Mesendoderm (in vitro differentiated cells): ENCODE measurements at places on chromosomes 4 and X.

GRCh38 chr4:78650106-78651024 is 98.8 kb downstream of the ANXA3 start:
- DNase-seq = no peak

DNA sequence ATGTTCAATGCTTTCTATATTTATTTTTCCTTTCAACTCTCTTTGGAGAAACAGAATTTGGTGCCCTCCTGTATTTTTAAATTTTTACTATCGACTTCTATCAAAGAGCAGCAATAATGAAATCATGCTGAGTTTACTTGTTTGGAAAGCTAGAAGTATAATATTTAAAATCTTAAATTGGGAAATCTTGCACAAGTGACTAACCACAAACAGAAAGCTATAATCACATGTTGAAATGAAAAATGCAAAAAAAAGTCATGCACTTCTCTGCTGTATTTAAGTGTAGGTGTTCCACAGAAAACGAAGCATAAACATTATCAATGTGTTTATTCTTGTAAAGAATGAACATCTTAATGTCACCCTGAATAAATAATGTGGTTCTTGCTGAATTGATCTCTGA is 306.1 kb downstream of the PCDH18 start:
- DNase-seq = no peak

- no peak for DNase-seq
Measured at GRCh38 chr4:124201636-124202035, 510.9 kb downstream of the ANKRD50 start.

GRCh38 chr4:38062776-38063097 is 102.5 kb downstream of the PTTG2 start:
- no peak for DNase-seq

DNA sequence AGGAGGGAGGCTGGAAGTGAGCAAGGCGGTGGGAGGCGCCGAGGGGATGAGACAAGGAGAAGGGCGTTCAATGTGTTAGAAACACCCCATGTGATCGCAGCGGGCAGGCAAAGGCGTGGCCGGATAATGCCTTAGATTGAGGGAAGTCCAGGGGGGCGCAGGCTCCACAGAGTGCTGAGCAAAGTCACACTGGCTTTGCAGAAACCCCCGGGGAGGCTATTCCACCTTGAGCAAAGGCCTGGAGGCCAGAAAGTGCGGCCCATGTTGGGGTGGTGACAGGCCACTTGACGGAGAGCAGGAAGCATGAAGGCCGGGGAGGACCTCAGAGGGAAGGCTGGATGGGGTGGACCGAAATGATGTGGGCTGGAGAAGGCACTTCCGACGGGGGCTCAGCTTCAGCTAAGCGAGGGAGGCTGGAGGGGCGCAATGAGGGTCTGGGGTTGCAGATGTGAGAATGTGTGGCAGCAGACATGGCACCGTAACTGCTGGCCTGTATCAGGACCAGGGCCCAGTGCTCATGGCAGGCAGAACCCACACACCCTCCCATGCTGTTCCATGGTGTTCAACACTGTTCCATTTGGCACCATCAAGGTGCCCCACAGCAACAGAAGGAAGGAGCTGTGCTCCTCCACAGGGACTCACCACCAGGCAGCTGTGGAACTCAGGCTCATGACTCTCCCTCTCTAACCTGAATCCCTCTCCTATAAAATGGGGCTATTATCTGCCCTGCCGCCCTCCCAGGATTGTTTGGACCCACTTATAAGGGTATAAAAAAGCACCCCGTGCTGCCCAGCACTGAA is 50.3 kb downstream of the HMX1 start:
- no peak for DNase-seq

DNA sequence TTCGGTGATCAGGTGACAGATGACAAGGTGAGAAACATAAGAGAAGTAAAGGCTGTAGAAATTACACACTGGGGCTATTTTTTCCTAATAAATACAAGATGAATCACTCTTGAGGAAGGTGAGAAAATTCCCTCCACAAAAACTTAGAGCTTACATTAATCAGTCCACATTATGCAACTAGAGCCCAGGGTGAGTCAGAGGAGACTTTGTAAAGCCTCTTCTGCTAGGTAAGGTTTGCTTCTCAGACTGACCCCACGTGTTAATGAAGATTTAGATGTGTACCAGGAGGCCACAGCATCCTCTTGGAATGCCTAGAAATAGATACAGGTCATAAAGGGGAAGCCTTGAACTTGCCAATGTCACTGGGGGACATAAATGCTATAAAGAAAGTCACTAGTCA is 396.0 kb upstream of the SMIM31 start:
- DNase-seq = peak; percentile 38

DNA sequence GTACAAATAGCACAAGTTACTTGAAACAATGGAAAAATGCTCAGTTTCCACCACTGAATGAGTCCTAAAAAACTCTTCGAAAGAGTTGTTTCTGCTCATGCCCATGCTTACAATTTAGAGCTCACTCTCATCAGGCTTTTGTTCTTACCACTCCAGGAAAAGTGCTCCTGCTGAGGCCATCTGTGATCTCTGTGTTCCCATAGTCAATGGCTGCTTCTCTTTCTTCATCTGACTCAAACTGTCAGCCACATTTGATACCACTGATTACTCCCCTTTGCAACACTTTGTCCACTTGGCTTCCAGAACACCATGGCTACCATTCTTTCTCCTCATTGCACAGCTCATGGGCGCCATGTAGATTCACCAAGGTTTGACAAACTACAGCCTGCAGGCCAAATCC is 80.0 kb upstream of the SLC34A2 start:
- DNase-seq = no peak

DNA sequence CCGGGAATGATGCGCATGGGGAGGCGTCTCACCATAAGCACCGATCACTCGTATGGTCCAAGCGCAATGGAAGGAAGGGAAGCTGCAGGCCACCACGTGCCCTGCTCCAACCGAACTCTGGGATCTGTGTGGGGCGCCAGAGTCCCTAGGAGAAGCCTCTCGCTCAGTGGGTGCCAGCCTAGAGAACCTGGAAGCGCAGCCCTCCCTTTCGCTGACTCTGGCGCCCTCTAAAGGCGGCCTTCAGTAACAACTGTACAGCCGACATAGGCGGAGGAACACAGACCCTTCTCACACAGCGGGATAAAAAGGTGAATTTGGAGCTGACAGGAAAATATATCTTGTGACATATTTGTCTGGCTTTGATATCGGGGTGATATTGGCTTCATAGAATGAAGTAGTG is 76.0 kb downstream of the INTS6L start:
- DNase-seq = peak; percentile 25

- DNase-seq = no peak
Measured at GRCh38 chrX:131942034-131942433, 81.1 kb upstream of the STK26 start.

- DNase-seq = peak; percentile 70
Measured at GRCh38 chr4:81030061-81030980, at the start of gene BMP3. TSS of gene BMP3 (plus strand) at chr4:81030708. CDS start at chr4:81031285, 577 bp downstream.

- DNase-seq = peak; percentile 35
Measured at GRCh38 chr4:113835005-113835404, 73.5 kb upstream of the CAMK2D start.

DNA sequence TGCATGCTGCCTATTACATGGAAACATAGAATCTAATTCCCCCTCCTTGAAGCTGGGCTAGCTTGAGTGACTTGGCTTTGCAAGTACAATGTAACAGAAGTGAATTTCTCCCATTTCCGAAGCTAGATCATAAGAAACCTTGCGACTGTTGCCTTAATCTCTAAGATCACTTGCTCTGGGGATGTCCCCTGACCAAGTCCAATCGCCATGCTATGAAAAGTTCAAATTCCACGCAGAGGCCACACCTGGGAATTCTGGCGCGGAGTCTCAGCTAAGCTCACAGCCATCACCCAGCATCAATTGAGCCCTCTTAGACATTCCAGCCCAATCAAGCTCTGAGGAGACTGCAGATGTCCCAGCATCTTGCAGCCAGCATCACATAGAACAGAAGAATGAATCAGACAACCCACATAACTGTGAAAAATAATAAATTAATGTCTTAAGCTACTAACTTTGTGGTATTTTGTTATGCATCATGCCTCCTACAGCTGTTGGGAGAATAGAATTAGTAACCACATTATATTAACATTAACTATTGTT is 27.0 kb downstream of the GPM6A start:
- no peak for DNase-seq

- no peak for DNase-seq
Measured at GRCh38 chrX:112947981-112948615, 107.5 kb upstream of the AMOT start.

DNA sequence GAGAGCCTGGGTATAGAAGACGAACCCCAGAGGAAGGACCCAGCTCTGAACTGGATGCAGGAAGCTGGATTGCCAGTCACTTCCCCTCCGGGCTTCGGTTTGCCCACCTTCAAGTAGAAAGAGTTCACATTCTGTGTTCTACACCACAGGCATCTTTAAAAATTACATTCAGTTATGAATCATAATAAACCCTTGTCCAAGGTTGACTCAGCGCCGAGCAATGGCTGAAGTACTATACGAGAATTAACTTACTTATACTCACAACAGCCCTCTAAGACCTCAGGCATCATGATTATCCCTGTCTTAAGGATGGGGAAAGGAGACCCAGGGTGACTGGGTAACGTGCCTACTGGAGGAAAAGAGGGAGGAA is 72.5 kb downstream of the EVC2 start:
- no peak for DNase-seq

DNA sequence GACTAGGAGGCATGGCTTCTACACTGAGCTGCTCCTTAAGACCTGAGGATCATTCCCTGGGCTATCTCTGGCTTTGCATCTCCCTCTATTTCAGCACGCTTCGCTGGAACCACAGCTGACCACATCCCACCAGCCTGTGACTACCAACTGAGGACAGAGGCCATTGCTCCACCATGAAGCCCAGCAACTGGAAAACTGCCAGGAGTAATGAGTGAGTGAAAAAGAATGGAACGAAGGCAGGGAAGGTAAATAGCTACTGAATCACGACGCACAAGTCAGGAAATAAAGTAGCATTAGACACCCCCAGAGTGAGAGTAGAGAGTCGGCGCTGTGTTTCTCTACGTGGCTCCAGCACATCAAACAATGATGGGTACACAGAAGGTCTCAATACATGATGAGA is 314.7 kb downstream of the LDB2 start:
- no peak for DNase-seq

- DNase-seq = peak; percentile 49
Measured at GRCh38 chrX:140504371-140505324, at the start of gene SOX3. TSS of gene SOX3 (minus strand) at chrX:140505069. CDS start at chrX:140505060, 9 bp downstream.

DNA sequence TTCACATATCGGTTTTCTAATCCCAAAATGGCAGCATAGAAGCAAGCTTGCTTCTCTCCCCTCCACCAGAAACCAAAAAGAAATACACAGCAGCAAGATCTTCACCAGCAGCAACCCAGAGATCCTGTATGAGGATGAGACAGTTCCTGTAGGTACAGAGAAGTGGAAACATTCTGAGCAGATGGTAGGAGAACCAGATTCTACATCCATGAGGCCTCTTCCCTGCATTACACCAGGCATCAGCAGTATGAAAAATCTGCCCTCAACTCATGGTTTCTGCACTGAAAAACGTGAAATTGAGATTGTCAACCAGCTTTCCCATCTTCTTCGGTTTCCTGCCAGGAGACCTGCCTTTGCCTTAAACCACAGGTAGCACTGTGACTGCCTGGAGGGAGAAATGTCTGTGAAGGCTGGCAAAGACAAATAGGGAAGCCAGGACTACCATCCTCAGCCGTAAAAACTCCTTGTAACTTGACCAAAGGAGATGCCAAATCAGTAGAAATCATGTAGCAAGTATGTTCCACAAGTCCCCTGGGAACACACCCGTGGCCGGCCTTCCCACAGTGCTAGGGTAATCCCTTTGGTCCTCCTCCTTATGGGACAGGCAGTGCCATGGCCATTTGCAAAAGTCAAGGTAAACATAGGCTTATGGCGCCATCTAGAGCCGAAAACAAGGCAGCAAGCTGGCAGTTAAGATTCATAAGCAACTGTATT is 24.0 kb upstream of the MTHFD2L start:
- DNase-seq = peak; percentile 89

GRCh38 chrX:64427787-64428186 is 32.5 kb upstream of the MTMR8 start:
- DNase-seq = no peak

DNA sequence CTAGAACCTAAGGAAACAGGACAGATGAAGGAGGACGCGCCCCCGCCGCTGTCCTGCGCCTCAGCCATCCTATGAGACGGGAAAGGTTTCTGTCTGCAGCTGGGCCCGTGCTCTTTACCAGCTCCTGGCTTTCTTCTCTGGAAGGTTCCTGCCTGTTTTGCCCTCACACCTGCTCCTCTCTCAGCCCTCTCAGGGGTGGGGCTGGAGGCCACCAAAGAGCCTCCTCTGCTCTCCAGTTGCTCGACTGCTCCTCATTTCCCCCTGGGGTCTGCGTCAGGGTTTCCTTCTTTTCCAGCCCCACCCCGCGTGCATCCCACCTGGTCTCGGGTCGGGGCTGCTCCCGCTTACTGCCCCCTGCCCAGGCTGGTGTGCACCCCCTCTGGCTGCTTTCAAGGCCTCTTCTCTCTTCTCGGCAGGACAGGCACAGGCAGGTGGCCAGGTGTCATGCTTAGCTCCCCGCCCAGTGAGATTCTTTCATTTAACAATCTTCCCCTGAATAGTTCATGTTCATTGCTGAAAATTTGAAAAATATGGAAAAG is 4.6 kb downstream of the HTT-AS start:
- no peak for DNase-seq

DNA sequence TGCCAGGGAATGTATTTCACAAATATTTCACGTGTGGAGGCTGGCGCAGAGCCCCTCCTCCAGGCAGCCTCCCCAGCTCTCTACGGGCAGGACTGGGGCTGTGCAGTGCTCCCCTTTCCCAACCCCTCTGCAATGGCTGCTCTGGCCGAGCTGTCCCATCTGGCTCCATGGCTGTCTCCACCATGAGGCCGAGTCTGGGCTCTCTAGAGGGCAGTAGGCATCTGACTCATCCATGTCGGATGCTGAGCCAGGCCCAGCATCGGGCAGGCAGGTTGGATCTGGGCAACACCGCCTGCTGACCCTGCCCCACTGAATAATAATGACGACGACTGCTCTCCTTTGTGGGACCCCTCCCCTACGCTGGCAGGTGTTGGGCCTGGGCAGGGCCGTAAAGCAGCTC is 11.0 kb upstream of the SH3TC1 start:
- DNase-seq = no peak

DNA sequence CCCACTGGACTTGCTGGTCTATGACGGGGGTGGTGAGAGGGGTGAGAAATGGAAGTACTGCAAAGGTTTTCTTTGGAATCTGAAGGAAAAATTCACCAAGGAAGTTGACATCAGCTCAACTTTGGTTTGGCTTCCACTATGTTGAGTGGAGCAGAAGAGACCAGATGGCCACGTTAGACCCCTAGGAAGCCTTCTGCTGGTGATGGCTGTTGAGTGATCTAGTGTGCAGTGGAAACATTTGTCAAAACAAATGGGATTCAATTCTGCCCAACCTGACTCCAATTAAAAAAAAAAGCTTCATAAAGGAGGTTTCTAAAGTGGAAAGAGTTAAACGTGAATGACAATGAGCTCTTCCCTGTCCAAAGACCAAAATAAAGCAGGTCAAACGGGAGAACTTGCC is 25.7 kb downstream of the SEL1L3 start:
- no peak for DNase-seq

GRCh38 chr4:33722254-33722653 is 2522.1 kb downstream of the ARAP2 start:
- no peak for DNase-seq
